A549 treated with Mapracorat at 1 μM for 4 hours (cell line): ENCODE measurements at places on chromosomes 4 and X. TPM values are rescaled to one million over a fixed set of nuclear protein-coding genes. Genes with fewer than 3 reads are reported as not detected.

The MAMLD1 gene
- total RNA-seq: 7.0 to 8.0 TPM (median 7.5 TPM) in 5 replicates

The UCP1 gene
- not detected in 5 replicates for total RNA-seq

The DDX3X gene
- 151 to 257 TPM (median 216 TPM) in 5 replicates for total RNA-seq

The GPR34 gene
- total RNA-seq: 0.11 TPM in 1 of 5 replicates, not detected in the others

The KCND1 gene
- total RNA-seq: 0.80 to 1.4 TPM (median 0.96 TPM) in 5 replicates

The GRID2 gene
- not detected in 5 replicates for total RNA-seq

The HERC5 gene
- 3.6 to 4.4 TPM (median 3.9 TPM) in 5 replicates for total RNA-seq

The LCORL gene
- 3.1 to 5.4 TPM (median 5.1 TPM) in 5 replicates for total RNA-seq

The HTN1 gene
- not detected in 5 replicates for total RNA-seq

The RAB28 gene
- total RNA-seq: 7.1 to 10.4 TPM (median 9.3 TPM) in 5 replicates

The FGD1 gene
- 5.1 to 7.2 TPM (median 6.4 TPM) in 5 replicates for total RNA-seq

The SYTL4 gene
- 2.0 to 4.4 TPM (median 3.0 TPM) in 5 replicates for total RNA-seq

The CTAG1A gene
- total RNA-seq: not detected in 5 replicates

The POU4F2 gene
- total RNA-seq: not detected in 5 replicates

The DRD5 gene
- total RNA-seq: not detected in 5 replicates

The NEUROG2 gene
- total RNA-seq: not detected in 5 replicates

The KIAA1210 gene
- not detected in 5 replicates for total RNA-seq

The ASIC5 gene
- not detected in 5 replicates for total RNA-seq

The KLB gene
- 0.08 to 0.16 TPM (median 0.13 TPM) in 5 replicates for total RNA-seq

The USP17L18 gene
- not detected in 5 replicates for total RNA-seq

The HSFX1 gene
- total RNA-seq: 0.09 to 0.53 TPM (median 0.24 TPM) in 5 replicates

The GPR82 gene
- total RNA-seq: not detected in 5 replicates

The SMIM10L2A gene
- total RNA-seq: 0.08 to 0.23 TPM (median 0.16 TPM) in 5 replicates

The S100P gene
- 54.2 to 116 TPM (median 104 TPM) in 5 replicates for total RNA-seq

The GPRIN3 gene
- 1.5 to 3.0 TPM (median 2.9 TPM) in 5 replicates for total RNA-seq

The RTL3 gene
- total RNA-seq: 0.06 to 0.28 TPM (median 0.07 TPM) in 4 of 5 replicates, not detected in the other

The GASK1B gene
- 0.21 to 0.46 TPM (median 0.35 TPM) in 5 replicates for total RNA-seq

The HGFAC gene
- 0.07 to 0.31 TPM (median 0.19 TPM) in 5 replicates for total RNA-seq

The DMRTC1 gene
- total RNA-seq: not detected in 5 replicates

The TCEANC gene
- total RNA-seq: 0.63 to 1.1 TPM (median 0.83 TPM) in 5 replicates

The TDO2 gene
- total RNA-seq: 0.46 to 1.1 TPM (median 0.66 TPM) in 5 replicates

The YY2 gene
- 1.9 to 2.7 TPM (median 2.5 TPM) in 5 replicates for total RNA-seq

The UGT8 gene
- total RNA-seq: 0.07 to 0.15 TPM (median 0.13 TPM) in 5 replicates

The PAGE2B gene
- total RNA-seq: not detected in 5 replicates

The NLRP2B gene
- total RNA-seq: not detected in 5 replicates

The PGRMC1 gene
- 137 to 153 TPM (median 149 TPM) in 5 replicates for total RNA-seq

The BTK gene
- total RNA-seq: 0.07 to 0.36 TPM (median 0.24 TPM) in 5 replicates

The JCHAIN gene
- 0.17 to 0.21 TPM (median 0.20 TPM) in 3 of 5 replicates, not detected in the others for total RNA-seq

The MAGEA6 gene
- 11.3 to 13.3 TPM (median 12.0 TPM) in 5 replicates for total RNA-seq

The ANXA10 gene
- total RNA-seq: 2.4 to 3.0 TPM (median 2.8 TPM) in 5 replicates

The NAP1L3 gene
- 0.26 to 0.64 TPM (median 0.31 TPM) in 5 replicates for total RNA-seq

The KLHL13 gene
- total RNA-seq: 0.17 to 0.34 TPM (median 0.22 TPM) in 5 replicates

The PASD1 gene
- total RNA-seq: not detected in 5 replicates

The SMIM31 gene
- 0.06 to 0.15 TPM in 2 of 5 replicates, not detected in the others for total RNA-seq

The SLITRK2 gene
- not detected in 5 replicates for total RNA-seq

The FGF16 gene
- not detected in 5 replicates for total RNA-seq

The ELOVL6 gene
- 15.1 to 23.0 TPM (median 17.6 TPM) in 5 replicates for total RNA-seq

The PHKA2 gene
- total RNA-seq: 11.2 to 15.0 TPM (median 14.1 TPM) in 5 replicates

The CPE gene
- total RNA-seq: 1.5 to 2.6 TPM (median 1.7 TPM) in 5 replicates

The GPC3 gene
- total RNA-seq: not detected in 5 replicates

The AREG gene
- 30.9 to 36.6 TPM (median 33.2 TPM) in 5 replicates for total RNA-seq

The SPRY1 gene
- 3.7 to 5.1 TPM (median 4.2 TPM) in 5 replicates for total RNA-seq
